ENCODE measurements at places on chromosomes 16 and 17. TPM values are rescaled to one million over a fixed set of nuclear protein-coding genes. Genes with fewer than 3 reads are reported as not detected.

Gene CACNG1
- not detected for total RNA-seq

Gene CCL7
- total RNA-seq = 0.68 TPM

Gene COTL1
- total RNA-seq = 168 TPM

Gene RILP
- total RNA-seq = 8.8 TPM

Gene TTLL6
- 0.60 TPM for total RNA-seq

Gene TBC1D26
- not detected for total RNA-seq

DNA sequence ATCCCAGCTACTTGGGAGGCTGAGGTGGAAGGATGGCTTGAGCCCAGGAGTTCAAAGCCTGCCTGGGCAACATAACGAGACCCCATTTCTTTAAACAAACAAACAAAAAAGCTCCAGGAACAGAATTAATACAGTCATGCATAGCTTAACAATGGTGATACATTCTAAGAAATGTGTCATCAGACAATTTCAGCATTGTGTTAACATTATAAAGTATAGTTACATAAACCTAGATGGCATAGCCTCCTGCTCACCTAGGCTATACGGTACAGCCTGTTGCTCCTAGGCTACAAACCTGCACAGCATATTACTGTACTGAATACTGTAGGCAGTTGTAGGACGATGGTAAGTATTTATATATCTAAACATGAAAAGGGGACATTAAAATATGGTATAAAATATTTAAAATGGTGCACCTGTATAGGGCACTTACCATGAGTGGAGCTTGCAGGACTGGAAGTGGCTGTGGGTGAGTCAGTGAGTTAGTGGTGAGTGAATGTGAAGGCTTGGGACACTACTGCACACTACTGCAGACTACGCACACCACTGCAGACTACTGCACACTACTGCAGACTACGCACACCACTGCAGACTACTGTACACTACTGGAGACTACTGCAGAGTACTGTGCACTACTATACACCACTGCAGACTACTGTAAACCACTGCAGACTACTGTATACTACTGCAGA, 74.6 kb downstream of the TMC6 start:
- DNase-seq = no peak

DNA sequence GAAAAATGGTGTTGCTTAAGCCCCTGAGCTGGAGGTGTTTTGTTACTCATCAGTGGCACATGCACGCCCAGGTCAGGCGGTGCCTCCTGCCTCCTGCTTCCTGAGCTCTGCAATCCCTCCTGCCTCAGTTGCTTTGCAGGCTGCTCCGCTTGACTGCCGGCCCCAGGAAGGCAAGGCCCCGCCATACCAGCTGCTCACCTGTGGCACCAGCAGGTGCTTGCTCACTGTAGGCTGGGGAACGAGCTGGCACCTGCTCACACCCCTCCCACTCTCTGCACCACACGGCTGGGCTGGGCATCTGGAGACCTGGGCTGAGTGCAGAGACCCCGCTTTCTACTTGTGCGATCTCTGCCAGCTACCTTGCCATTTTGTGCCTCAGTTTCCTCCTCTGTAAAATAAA, 200.2 kb downstream of the RBFOX3 start:
- DNase-seq = no peak

DNA sequence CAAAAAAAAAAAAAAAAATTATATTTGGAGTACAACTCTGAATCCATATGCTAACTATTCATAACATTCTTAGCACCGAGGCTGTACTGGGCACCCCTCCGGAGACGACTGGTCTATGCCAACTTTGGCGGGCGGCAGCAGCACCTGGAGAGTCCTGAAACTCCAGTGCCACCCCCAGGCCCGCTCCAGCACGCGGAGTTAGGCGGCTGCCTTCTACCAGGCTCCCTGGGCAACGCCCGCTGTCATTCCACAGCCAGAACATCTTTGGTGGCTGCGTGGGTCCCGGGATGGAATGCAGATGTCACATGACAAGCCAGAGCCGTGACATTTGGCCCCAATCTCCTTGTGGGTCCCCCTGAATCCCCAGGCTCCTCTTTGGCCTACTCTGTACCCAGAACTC, 6.2 kb downstream of the TIMP2 start:
- DNase-seq = no peak

DNA sequence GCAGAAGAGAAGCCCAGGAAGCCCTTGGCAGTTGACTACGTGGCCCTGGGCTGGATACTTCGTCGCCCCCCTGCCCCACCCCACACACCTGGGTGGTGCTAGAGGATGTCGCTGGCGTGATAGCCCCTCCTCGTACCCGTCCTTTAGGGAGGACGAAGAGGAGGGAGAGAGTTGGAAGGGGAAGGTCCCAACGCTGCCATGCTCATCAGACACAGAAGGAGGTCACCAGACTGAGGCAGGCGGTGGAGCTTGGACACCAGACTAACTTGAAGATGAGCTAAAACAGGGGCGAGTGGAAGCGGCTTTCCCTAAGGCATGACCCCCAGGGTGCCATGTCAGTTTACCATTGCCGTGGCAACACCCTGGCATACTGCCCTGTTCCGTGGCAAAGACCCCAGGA, 11.0 kb downstream of the AIPL1 start:
- no peak for DNase-seq

GRCh38 chr16:27665881-27666280, 115.9 kb downstream of the KATNIP start:
- no peak for DNase-seq

DNA sequence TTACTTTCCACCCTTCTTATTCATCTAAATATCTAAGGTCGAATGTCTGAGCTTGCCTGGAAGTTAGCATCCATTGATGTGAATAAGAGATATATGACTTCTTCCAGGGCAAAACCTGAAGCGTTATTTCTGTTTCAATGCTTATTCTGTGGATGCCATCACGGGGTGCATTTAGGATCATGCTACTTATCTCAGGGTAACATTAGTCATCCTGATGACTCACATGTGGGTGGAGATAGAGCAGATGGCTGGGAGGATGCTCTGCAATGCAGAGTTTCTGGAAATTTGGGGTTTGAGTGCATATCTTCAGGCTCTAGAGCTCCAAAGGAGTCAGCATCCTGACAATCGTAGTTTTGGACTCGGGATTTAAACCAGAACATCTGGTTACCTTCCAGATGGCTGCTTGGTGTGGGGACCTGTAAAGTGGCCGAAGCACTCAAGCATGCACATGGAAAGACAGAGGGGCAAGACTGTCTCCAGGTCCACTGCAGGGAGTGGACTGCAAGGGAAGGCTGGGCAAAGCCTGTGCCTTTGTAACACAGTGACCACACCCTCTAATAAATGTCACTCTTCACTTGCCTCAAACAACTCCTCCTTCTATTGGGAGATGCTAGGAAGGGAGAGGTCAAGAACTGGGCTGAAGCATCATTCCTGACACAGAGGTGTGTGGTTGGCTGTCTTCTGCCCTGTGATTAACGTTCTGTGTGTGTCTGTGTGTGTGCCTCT, 175.2 kb upstream of the SALL1 start:
- DNase-seq = peak; percentile 95

- peak; percentile 49 for DNase-seq
These were observed 9.6 kb downstream of the DCTN5 start for GRCh38 chr16:23650674-23651416.

DNA sequence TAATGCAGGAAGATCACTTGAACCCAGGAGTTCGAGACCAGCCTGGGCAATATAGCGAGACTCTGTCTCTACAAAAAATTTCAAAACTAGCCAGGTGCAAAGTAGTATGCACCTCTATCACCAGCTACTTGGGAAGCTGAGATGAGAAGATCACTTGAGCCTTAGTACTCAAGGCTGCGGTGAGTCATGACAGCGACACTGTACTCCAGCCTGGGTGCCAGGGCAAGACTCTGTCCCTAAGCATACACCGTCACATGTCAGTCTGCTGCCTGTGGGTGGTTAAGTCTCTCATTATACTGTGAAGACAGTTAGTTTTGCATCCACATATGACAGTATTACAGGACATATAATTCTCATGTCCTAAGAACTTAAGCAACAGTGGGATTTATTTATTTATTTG, 21.8 kb downstream of the NMRAL1 start:
- no peak for DNase-seq

DNA sequence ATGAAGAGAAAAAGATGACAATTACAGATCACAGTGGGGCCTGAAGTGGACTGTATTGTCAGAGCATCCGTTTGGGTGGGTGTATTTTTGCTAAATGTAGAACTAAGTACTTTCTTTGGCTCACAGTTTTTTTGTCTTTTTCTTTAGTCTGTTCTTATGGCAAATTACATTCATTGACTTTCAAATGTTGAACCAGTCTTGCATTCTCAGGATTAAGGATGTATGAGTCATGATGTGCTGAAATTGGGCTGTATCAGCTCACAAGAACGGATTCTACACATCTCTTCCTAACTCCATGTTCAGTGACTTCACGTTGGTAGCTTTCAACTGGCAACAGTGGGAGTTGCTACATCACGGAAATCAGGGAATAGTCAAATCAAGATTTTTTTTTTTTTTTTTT, 66.5 kb downstream of the TEX2 start:
- peak; percentile 79 for DNase-seq

GRCh38 chr17:16969931-16970906, 1.7 kb downstream of the TNFRSF13B start:
- DNase-seq = no peak

DNA sequence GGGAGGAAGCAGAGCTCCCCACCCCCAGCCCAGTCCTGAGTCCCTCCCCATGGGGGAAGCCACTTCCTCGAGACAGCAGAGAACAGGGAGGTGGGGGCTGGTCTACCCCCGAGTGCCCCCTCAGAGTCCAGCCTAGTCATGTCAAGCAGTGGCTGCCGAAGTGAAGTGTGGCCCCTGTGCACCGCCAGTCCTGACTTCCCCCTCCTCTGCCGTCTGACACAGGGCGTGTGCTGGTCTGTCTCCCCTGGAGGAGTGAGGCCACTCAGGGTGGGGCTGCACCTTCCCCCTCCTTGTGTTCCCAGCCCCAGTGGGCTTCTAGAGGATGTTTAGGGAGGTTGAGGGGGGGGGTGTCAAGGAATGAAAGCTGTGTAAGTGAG, 46.9 kb downstream of the MRC2 start:
- no peak for DNase-seq

- no peak for DNase-seq
These were observed 740.9 kb downstream of the CDH8 start for GRCh38 chr16:61295311-61295710.

GRCh38 chr17:10349403-10349802, 23.4 kb downstream of the MYH13 start:
- DNase-seq = peak; percentile 5

GRCh38 chr17:62708587-62708986, 81.1 kb downstream of the MRC2 start:
- no peak for DNase-seq

DNA sequence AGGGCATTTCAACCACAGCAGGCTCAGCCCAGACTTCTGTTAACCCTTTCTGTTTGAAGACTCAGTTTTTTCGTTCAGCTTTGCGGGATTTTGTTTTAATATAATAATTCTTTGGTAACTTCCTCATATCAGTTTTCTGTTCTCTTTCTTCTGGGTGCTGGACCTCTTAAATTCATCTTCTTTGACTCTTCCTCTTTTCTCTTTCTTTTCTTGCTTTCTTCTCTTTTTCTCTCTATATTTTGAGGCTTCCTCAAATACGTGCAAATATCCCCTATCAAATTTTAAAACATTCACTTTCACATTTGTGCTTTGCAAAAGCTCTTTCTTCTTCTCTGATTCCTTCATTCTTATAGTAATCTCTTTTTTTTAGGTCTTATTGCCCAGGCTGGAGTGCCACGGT, 136.3 kb downstream of the HS3ST3B1 start:
- no peak for DNase-seq

GRCh38 chr16:9837481-9837880, 344.7 kb downstream of the GRIN2A start:
- DNase-seq = no peak

GRCh38 chr17:52383493-52384100, 225.1 kb upstream of the CA10 start:
- DNase-seq = peak; percentile 43

DNA sequence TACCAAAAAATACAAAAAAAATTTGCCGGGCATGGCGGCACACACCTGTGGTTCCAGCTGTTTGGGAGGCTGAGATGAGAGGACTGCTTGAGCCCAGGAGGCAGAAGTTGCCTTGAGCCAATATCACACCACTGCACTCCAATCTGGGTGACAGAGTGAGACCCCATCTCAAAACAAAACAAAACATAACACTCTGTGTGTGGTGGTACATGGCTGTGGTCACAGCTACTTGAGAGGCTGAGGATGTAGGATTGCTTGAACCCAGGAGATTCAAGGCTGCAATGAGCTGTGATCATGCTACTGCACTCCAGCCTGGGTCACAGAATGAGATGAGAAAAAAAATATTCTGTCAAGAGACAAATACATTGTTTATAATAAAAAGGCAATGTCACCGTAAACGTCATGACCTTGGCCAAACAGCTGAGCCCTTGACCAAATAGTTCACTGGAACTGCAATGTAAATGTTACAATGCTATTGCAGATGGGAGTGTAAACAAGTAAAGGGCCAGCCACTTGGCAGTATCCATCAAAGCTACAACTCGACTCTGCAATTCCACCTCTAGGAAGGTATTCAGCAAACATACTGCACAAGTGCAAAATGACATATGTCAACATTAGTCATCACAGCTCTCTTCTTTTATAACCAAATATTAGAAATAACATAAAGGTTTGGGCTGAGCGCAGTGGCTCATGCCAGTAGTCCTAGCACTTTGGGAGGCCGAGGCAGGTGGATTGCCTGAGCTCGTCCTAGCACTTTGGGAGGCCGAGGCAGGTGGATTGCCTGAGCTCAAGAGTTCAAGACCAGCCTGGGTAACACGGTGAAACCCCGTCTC, 16.9 kb downstream of the EARS2 start:
- no peak for DNase-seq

DNA sequence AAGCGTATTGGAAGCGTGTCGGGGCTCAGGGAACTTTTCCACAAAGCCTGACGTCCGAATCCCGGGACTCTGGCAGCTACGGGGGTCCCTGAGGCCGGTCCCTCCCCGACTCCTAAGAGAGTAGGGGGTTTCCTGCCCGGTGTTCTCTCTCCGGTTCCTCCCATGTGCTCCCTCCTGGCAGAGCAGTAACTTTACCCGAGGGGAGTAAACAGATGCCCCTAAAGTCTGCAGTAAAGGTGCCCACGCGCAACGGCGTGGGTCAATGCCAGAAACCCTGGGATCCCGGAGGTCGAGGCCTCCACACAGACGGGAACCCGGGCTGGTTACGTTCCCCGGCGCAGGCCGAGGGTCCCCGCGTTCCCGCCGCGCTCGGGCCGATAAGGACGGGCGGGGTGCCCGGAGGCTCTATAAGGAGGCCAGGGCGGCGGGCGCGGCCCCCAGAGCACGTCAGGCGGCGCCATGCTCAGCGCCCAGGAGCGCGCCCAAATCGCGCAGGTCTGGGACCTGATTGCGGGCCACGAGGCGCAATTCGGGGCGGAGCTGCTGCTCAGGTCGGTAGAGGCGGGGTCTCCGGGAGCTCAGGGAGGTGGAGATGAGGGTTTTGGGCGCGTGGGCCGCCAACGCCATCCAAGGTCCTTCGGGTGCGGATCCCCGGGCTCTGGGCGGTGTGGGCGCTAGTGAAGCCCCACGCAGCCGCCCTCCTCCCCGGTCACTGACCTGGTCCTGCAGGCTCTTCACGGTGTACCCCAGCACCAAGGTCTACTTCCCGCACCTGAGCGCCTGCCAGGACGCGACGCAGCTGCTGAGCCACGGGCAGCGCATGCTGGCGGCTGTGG, at the start of gene HBM:
TSS of gene HBM (plus strand) at position 440 of the 836 bp plus-strand sequence. CDS start at position 460, 20 bp downstream.
- no peak for DNase-seq

Measured in RPMI7951 (cell line).